ENCODE measurements at places on chromosomes 4 and X.

- DNase-seq = no peak
These were observed 41.6 kb downstream of the LIMCH1 start for GRCh38 chr4:41579526-41579925.

DNA sequence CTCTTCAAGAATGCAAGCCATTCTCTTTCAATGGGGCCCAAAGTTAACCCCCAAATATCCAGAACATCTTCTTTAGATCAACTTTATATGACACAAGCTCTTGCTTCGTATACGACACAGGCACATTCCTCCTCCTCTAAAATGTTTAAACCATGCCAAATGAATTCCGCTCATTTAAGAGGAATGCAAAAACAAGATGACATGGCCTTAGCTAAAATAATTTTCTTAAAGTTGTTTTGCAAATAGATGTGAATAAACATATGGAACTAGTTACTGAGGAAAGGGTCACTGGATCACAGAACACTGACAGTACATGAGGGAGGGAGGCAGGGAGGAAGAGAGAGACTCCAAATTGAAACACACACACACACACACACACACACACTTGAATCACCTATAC is 97.4 kb downstream of the RASL11B start:
- no peak for DNase-seq

- no peak for DNase-seq
These were observed 756.1 kb downstream of the SH3BGRL start for GRCh38 chrX:81957900-81958545.

DNA sequence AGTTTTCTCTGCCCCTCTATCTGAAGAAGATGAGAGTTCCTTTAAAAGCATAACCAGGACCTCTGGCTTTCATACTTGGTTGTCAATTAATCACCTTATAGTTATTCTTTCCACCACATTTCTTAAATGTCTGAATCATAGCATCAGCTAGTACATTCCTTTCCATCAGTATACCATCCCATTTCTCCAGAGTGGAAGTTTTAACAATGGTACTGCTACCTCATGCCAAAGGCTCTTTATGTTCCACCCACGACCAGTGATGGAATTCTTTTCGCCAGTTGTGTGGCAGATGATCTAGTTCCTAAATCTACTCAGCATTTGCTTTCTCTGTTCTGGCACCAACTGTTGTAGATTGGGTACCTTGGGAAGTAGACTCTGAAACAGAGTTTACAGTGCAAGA is 379.8 kb downstream of the ZNF674 start:
- DNase-seq = no peak

DNA sequence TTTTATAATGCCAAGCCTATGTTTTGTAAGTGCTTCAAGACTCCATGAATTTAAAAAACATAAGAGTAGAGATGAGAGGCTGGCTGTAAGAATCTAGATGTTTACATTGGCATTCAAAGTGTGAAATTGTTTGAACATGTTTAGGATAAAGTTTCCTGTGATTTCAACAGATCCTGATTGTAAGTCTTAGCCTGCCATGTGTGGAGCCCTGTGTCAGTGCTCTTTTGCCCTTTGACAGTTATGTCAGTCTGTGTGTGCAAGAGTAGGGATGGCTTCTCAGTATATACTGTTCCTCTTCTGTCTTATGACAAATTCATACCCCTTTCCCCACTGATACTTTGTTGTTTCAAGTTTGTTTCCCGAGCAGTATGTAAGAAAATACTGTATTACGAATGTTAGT is 68.2 kb downstream of the USP9X start:
- no peak for DNase-seq

- DNase-seq = no peak
These were observed 48.7 kb downstream of the DDX60 start for GRCh38 chr4:168269896-168270295.

- DNase-seq = no peak
These were observed 65.9 kb downstream of the EFNB1 start for GRCh38 chrX:68894513-68895340.

GRCh38 chr4:160082432-160083207 is 979.7 kb downstream of the RAPGEF2 start:
- no peak for DNase-seq

GRCh38 chr4:169245061-169245460 is 25.7 kb downstream of the SH3RF1 start:
- no peak for DNase-seq

- no peak for DNase-seq
These were observed 237.5 kb upstream of the ATP6AP2 start for GRCh38 chrX:40343319-40343718.

- no peak for DNase-seq
These were observed 101.6 kb upstream of the JADE1 start for GRCh38 chr4:128707864-128708263.

DNA sequence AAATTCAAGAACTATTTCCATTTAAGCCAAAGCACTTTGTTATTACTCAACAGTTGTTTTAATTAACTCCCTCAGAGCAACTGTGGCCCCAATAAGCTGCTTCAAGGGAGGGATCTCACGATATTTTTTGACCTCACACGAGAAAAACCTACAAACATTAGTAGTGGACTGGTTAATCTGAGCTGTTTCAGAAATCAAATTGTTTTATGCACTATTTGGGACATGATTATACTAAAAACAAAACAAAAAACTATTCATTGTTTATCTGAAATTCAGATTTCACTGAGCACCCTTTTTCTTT is 74.3 kb downstream of the DCHS2 start:
- no peak for DNase-seq

DNA sequence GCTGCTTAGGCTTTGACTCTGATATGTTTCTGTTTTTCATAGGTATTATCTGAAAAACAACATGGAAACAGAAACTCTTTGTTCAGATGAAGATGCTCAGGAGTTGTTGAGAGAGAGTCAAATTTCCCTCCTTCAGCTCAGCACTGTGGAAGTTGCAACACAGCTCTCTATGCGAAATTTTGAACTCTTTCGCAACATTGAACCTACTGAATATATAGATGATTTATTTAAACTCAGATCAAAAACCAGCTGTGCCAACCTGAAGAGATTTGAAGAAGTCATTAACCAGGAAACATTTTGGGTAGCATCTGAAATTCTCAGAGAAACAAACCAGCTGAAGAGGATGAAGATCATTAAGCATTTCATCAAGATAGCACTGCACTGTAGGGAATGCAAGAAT is 238.6 kb downstream of the RAPGEF2 start:
- no peak for DNase-seq

GRCh38 chrX:115177932-115178331 is 11.3 kb upstream of the RBMXL3 start:
- DNase-seq = no peak

GRCh38 chr4:54050214-54050904 is 14.0 kb downstream of the CHIC2 start:
- DNase-seq = no peak

- no peak for DNase-seq
These were observed 1344.0 kb downstream of the FSTL5 start for GRCh38 chr4:160819791-160820190.

DNA sequence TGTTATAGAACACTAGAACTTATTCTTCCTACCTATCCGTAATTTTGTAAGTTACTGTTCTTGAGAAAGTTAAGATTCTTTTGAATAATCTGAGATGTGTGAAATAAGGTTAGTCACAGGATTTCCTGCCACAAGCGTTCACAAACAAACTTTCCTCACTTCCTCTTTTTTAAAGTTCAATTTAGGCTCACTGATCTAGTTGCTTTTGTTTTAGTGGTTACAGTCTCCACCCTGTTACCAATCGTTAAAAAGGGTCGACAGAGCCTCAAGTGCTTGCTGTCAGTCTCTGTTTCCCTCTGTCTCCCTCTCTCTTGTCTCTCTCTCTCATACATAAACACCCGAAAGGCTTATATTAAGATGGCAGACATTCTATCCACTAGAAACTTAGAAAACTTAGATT is 35.9 kb upstream of the STK26 start:
- DNase-seq = no peak

DNA sequence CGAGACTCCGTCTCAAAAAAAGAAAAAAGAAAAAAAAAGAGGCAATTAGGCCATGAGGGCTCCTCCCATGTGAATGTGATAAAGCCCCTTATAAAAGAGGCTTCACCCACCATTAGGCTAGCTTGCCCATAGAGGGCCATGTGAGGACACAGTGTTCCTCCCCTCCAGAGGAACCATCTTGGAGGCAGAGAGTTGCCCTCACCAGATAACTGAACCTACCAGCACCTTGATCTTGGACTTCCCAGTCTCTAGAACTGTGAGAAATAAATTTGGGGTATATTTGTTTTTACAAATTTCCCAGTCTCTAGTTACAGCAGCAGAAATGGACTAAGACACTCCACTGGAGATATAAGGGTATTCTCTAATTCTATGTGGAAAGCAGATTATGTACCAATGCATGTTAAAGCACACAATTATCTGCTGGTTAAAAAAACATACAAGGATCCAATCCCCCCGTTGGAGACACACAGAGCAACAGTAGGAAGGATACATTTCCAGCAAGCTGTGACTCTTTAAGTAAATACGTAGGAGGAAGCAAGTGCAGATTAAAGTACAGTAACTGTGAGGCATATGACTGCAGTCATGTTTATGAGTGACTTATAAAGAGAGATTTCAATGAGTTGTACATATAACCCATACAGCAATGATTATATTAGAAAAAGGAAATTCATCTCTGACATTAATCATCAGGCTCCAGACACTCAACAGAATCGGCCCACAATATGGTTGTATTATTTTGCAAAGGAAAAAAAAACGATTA is 21.4 kb downstream of the SH3RF1 start:
- DNase-seq = no peak

DNA sequence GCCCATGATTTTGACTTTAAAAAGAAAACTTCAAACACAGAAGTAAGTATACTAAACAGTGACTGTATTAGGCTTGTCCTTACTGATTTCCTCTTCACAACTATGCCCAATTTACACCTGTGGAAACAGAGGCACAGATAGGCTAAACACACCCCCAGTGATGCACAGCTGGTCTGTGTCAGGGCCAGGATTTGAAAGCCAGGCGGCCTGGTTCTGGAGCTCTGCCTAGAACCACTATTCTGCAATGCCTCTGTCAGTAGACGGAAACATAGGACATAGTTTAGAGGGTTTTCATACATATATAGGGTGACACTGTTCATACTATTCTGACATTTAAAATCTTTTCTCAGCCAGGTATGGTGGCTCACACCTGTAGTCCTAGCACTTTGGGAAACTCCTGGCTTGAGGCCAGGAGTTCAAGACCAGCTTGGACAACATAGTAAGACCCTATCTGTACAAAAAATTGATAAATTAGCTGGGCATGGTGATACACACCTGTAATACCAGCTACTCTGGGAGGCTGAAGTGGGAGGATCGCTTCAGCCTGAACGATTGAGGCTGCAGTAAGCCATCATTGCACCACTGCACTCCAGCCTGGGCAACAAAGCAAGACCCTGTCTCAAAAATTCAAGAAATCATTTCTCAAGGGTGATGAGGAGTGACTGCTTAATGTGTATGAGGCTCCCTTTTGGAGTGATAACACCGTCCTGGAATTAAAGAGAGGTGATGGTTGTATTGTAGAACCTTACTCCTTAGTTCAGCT is 23.0 kb upstream of the CBR4 start:
- no peak for DNase-seq

- DNase-seq = no peak
These were observed 335.5 kb downstream of the IL15 start for GRCh38 chr4:141971869-141972268.

- DNase-seq = no peak
These were observed 130.2 kb downstream of the HS3ST1 start for GRCh38 chr4:11298451-11298850.

GRCh38 chrX:1883772-1884171 is 268.9 kb downstream of the ASMT start:
- DNase-seq = no peak

DNA sequence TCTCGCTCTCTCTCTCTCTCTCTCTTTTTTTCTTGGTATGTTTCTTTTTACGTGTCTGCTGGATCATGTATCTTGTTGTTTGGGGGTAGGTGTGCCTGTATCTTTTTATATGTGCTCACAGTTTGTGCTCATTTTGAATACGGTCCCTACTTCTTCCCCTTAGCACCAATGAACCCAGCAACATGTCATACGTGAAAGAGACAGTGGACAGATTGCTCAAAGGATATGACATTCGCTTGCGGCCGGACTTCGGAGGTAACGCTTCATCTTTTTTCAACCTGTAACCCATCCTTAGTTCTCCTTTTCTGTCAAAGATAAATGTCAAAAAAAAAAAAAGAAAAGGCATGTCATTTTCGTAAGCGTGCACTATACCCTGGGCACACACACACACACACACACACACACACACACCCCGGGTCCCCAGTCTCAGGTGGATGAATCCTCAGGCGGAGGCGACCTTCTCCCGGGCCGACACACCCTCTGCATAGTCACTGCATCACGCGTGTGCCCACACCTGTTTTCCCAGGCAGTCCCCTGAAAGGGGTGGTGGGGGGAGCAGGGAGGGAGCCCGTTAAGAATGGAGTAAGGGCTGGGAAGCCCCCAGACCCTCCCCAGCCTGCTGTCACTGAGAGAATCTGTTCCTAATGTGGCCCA is 511 bp downstream of the GABRB1 start:
- no peak for DNase-seq

- DNase-seq = no peak
These were observed 140.2 kb upstream of the KLF3 start for GRCh38 chr4:38523524-38524448.

GRCh38 chr4:153973942-153974341 is 185.1 kb upstream of the SFRP2 start:
- DNase-seq = no peak

DNA sequence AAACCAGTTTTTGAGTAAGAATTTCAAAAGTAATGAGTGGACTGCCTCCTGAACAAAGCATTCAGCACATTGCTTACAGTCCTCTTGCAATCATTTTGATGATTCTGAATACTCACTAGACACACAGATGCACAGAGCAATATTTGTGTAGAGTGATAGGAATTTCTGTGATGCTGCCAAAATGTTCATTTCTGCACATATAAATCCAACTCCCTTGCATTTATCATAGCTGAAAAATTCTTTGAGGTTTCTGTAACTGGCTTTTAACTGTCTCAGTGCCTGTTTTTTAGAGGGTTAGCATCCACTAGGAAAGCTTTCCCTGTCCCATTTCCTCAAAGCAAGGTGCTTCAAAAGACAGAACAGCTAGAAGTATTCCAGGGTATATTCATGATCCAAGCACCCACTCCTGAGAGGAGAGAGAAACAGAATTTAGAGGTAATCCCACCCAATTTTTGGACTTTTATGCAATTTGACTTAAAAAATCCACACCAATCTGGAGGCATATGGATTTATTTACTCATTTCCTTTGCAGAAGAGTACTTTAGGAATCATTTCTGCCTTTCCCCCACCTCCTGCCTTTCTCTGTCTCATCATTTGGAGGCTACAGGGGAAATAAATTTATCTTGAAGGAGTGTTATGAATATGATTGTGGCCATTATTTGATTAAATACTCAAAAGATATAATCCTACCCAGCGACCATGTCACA is 234.5 kb upstream of the SLIT2 start:
- DNase-seq = no peak

DNA sequence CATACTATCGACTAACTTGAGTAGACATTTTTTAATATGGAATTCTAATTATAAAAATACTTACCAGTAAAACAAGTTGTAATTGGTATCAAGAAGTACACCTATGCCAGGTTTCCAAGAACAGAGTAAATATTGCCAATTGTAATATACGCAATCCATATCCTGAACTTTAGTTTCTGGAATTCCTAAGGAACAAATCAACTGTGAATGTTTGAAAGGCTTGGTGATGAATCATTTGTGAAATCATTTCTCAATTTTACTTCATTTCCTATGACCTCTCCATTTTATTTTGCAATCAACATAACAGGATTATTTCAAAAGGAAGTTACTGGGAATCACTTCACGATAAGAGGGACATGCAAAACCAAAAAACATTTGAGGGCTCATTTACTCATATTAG is 3.7 kb downstream of the IL13RA2 start:
- DNase-seq = no peak

GRCh38 chrX:108165383-108166111 is 74.0 kb downstream of the ATG4A start:
- no peak for DNase-seq

All from cortex of kidney (tissue), 1 donor.